Ovary (tissue), 10 donors: ENCODE measurements at places on chromosomes 4 and X.

GRCh38 chrX:140050906-140051305, 85.6 kb upstream of the CXorf66 start:
- no peak for DNase-seq

DNA sequence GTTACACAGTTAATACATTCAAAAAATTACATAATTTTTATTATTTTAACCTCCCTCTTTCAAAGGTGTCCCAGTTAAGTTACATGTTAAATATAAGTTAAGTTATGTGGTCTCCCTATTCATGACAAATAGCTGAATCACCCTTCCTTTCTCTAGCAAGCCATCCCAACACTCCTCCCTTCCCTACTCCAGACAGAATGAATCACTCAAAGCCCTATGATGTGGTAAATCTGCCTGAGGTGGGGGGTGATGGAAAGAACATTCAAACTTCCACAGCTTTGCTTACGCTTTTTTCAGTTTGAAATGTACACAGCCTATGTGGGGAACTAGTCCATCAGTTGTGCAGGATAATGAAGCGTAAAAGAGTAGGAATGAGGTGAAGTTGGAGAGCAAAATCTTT, 90.2 kb downstream of the CXCL13 start:
- DNase-seq = no peak

GRCh38 chrX:130173190-130173895, 1.6 kb downstream of the RAB33A start:
- no peak for DNase-seq

- no peak for DNase-seq
Observed at GRCh38 chr4:71550220-71551165, 211.7 kb downstream of the SLC4A4 start.

- DNase-seq = no peak
Observed at GRCh38 chrX:23369027-23369426, 34.4 kb downstream of the PTCHD1 start.

DNA sequence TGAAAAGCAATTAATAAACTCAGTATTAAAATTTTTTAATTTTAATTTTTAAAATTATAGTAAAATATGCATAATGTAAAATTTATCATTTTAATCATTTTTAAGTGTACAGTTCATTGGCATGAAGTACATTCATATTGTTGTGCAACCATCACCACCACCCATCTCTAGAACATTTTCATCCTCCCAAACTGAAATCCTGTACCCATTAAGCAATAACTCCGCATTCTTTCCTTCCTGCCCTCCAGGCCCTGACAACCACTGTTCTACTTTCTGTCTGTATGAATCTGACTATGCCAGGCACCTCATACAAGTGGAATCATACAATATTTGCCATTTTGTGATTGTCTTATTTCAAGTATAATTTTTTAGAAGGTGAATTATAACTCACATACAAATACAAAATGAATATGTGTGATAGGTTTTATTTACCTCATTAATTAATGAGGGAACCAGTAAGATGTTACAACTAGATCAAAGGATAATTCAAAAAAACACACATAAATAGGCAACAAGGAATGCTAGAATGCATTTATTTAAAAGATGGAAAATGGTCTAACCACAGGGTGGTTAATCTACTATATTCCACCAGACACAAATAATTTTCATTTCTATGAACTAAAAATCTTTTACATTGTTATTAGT, 13.1 kb upstream of the AFF1 start:
- DNase-seq = no peak

DNA sequence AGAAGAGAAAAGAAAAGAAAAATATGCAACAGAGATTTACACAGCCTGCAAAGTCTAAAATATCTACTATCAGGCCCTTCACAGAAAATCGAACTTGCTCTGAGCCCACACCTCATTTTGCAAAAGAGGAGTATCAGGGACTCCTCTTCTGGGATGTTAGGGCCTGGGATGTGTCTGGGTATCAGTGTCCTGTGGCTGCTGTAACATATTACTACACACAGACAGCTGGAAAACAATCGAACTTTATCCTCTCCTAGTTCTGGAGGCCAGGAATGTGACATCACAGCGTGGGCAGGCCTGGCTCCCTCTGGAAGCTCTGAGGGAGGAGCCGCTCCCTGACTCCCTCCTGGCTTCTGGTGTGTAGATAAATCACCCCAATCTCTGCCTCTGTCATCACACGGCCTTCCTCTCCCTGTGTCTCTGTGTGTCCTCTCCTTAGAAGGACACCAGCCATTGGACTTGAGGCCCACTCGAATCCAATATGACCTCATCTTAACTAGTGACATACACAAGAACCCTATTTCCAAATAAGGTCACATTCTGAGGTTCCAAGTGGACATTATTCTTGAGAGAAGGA, 52.9 kb downstream of the PPP2R2C start:
- no peak for DNase-seq

DNA sequence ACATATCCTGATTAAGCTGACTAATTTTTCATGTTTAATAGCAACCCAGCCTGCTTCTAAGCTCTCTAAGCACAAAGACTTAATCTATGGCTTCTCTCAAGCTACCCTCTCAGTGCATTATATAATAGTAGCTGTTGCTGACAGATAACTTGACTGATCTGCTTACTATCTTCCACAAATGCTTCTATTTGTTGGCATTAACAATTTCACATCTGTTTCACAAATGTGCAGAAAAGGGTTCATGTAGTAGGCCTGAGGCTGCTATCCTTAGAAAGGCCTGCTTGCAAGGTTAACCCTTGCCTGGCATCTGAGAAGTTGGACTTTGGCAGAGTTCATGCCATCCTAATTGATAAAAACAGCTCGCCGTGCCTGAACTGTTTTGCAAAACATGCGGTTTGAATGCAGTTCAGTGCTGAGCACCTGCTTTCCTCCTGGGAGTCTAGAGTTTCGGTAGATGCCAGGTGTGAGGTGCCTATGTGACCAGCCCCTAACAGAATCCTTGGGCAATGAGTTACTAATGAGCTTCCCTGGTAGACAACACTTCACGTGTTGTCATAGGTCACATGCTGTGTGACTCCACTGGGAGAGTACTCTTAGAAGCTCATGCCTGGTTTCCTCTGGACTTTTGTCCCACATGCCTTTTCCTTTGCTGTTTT, 68.4 kb downstream of the NSG1 start:
- no peak for DNase-seq

DNA sequence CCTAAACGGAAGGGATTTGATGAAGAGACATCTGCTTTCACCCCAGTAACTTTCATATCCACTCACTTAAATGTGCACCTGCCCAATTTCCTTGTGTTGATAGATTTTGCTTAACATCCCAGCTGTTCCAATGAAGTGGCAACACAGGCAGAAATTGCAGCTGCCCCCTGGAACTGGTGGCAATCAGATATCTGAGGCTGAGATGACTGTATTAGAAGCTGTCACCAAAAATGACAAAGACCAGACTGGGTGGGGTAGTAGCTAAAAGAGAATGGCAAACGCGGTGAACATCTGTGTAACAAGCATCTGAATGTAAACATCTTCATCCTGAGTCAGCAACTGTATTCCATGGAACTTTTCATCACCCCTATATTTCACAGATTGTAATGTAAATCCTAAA, 17.1 kb downstream of the GABRA2 start:
- no peak for DNase-seq

DNA sequence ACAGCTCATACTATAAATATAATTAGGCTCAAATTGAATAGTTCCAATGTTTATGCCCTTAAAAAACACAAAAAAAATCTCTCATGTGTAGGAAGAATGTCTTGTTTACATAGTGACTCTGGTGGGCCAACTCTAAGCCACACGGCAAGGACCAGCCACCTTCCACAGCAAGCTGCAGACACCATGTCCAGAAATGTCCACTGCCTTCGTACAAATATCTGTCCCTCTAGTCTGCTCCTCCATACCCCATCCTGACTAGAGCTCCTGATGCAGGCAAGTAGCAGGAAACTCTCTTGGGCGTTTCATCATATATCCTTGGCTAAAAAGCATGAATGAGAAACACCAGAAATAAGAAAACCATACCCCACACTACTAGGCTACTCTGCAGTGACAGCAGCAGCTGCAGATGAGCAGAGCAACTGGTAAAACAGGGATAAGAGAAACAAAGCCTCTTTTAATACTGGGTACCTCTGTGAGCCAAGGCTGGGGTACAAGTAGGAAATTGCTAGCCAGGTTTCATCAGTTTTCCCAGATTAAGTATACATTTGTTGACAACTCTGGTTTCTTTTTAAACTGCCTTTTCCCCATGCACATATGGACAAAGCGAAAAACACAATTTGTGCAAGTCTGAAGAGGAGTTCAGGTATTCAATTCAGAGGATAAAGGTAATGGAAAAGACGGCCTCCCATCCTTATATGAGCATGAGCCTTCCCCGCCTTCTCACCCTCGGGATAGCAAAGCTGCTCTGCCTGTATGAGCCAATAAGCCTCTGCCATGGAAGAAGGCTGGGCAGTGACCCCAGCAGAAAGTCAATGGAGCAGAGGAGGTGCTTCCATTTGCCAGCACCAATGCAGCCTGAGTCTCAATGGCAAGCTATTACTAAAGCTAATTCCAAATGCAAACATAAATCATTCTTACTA, 245.4 kb downstream of the DCLK2 start:
- DNase-seq = no peak

- DNase-seq = no peak
Observed at GRCh38 chrX:29477878-29478277, 737.5 kb upstream of the MAGEB2 start.

- no peak for DNase-seq
Observed at GRCh38 chr4:104848597-104849225, 298.0 kb upstream of the TET2 start.

GRCh38 chr4:169663831-169664230, 43.5 kb downstream of the CLCN3 start:
- no peak for DNase-seq

GRCh38 chr4:92307866-92308265, 4.1 kb downstream of the GRID2 start:
- no peak for DNase-seq

GRCh38 chr4:30948653-30949052, 228.5 kb downstream of the PCDH7 start:
- no peak for DNase-seq

- no peak for DNase-seq
Observed at GRCh38 chr4:89847571-89848325, 10.8 kb upstream of the SNCA start.

DNA sequence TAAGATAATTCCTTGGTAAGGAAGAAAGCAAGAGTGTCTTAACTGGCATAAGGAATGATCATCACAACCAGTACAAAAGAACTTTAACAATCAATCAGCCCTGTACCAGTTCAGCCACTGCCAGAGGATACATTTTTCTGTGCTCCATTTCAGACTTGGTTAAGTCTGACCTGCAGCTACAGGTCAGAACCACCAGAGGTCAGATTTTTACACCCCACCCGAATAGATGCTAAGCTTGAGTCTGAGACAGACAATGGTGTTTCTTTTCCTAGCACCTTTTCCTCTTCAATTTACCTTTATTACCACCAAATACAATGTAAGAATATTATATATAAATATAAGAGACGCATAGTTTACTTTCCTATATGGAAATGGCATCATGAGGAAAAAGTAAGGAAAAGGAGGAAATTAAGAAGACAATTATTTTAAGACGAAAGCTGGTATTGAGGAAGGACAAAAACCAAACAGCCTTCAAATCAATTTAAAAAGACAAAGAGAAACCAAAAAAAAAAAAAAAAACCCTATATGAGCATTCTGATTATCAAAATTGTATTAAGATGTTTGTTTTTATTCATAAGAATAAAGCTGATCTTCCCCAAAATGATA, 215.3 kb upstream of the TTC29 start:
- no peak for DNase-seq

- DNase-seq = no peak
Observed at GRCh38 chr4:56187688-56188087, 199.6 kb downstream of the AASDH start.

DNA sequence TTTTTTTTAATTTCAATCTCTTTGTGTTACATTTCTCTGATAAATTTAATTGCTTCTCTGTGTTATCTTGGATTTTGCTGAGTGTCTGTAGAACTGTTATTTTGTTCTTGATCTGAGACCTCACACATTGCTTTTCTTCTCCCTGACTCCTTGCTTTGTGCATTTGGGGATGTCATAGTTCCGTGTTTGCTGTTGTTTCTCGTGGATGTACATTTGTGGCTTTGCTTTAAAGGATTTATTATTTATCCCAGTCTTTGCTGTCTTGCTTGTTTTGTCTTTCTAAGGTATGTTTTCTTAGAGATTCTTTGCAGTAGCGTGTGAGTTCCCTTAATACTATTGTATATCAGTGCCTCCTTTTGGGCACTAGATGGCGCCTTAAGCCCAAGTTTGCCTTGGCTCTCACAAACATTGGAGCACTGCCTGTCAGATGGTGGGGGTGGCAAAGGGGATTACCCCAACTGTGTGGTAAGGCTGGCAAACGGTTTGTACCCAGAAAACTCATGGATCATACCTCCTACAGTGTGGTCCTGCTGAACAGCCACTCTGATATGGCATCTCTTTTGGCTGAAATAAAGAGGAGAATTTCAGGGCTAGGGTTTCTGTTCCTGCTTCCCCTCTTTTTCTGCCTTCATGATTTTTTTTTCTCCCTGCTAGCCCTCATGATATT, 96.4 kb downstream of the PGRMC2 start:
- peak; percentile 67 for DNase-seq

- no peak for DNase-seq
Observed at GRCh38 chr4:72665171-72665968, 96.3 kb upstream of the ADAMTS3 start.

DNA sequence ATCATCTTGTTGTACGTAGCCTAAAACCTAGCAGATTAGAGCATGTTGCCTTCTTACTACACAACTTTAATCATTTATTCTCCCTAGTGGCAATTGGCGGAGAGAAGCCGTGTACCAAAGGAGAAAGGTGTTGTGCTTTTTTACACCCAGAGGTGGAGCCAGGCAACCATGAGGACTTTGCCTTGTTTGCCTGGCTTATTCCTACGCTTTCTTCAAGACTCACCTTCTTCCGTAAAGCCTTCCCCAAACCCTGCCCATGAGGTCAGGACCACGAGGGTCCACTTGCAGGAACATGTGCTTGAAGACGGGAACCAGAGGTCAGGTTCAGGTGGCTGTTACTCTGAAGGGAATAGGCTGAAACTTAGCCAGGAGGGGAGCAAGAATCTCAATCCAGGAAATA, 290.5 kb downstream of the RAB28 start:
- DNase-seq = no peak

GRCh38 chr4:10582059-10582686, 102.4 kb downstream of the CLNK start:
- DNase-seq = peak; percentile 56

- no peak for DNase-seq
Observed at GRCh38 chr4:181536196-181536746, 706.9 kb upstream of the TENM3 start.

GRCh38 chr4:33696041-33696440, 2548.3 kb downstream of the ARAP2 start:
- DNase-seq = no peak

GRCh38 chr4:102627831-102628523, 126.8 kb downstream of the NFKB1 start:
- no peak for DNase-seq

- no peak for DNase-seq
Observed at GRCh38 chr4:95676190-95676589, 127.4 kb upstream of the UNC5C start.

GRCh38 chr4:74934888-74935287, 2.0 kb downstream of the PARM1 start:
- DNase-seq = peak; percentile 38

- DNase-seq = no peak
Observed at GRCh38 chrX:46200413-46200812, 344.8 kb downstream of the ZNF674 start.
